ENCODE measurements at places on chromosomes 11 and 22.

GRCh38 chr11:44564670-44565210 lies 723 bp upstream of the CD82 start:
- peak overlapping the region; percentile 72 for H3K27ac ChIP-seq
- H3K4me3 ChIP-seq, result peak overlapping the region; percentile 54
- H3K4me1 ChIP-seq, result peaks cover 56% of the 10 kb centered on the region
- DNase-seq, result no peak
- no peaks in the 10 kb centered on the region for H3K27me3 ChIP-seq

GRCh38 chr22:28008056-28008455 lies 89.0 kb upstream of the PITPNB start:
- H3K27me3 ChIP-seq, result no peaks in the 10 kb centered on the region
- H3K27ac ChIP-seq, result no peak overlapping the region
- no peaks in the 10 kb centered on the region for H3K36me3 ChIP-seq
- no peak overlapping the region for H3K4me3 ChIP-seq
- no peaks in the 10 kb centered on the region for H3K4me1 ChIP-seq

DNA sequence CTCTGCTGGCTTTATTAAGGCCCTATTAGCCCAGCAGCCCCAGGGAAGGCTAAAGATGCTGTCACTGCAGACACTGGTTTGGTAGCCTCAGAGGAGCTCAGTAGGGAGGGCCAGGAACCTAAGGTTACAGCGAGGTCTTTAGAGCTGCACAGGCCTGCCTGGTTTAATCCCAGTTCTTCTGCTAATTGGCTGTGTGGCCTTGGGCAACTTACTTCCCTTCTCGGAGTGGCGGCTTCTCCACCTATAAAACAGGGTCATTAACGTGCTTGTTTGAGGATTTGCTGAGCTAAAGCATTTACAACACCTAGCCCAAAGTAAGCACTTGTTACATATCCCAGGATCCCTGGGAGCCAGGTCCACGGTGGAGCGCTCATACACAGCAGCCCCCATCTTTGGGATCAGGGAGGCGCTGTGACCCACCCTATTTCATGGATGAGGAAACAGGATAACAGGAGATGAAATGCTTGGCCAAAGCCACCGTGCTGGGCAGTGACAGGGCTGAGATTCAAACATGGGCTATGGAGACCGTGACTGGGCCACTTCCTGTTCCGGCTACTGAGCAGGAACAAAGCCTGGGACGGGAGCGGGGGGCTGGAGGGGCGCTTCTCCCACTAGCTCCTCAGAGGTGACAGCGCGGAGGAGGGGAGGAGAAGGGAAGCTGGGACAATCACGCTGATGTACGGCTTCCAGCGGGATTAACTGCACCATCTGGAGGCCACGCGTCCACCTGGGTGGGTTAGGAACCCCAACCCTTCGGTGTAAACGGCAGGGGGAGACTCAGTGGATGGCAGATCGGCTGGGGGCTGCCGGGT lies 61.5 kb downstream of the IGLL1 start:
- H3K36me3 ChIP-seq, result no peaks in the 10 kb centered on the region
- peaks cover 20% of the 10 kb centered on the region for H3K4me1 ChIP-seq
- H3K4me3 ChIP-seq, result no peak overlapping the region
- no peak for DNase-seq
- H3K27ac ChIP-seq, result no peak overlapping the region
- H3K27me3 ChIP-seq, result peaks cover 67% of the 10 kb centered on the region

GRCh38 chr11:67300256-67300755 lies 3.0 kb upstream of the SSH3 start:
- peak; percentile 1 for DNase-seq
- no peaks in the 10 kb centered on the region for H3K27me3 ChIP-seq
- H3K36me3 ChIP-seq, result peaks cover 57% of the 10 kb centered on the region

DNA sequence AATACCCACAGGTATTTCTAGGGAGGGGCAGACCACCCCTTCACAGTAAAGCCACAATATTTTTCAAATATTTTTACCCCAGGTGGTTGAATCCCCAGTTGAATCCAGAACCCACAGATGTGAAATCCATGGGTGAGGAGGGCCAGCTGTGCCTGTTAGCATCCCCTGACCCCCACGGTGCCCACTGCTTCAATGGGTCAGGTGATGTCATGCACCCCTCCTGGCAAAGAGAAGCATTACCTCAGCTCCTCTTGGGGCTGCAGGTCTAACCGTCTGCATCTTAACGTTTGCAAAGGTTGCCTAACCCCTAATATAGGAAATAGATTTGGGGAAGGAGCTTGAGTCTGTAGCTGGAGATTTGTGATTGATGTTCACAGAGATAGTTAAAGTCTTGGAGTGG lies 24.7 kb upstream of the IL17RA start:
- peaks cover 4% of the 10 kb centered on the region for H3K4me1 ChIP-seq
- no peaks in the 10 kb centered on the region for H3K27me3 ChIP-seq
- no peak overlapping the region for H3K4me3 ChIP-seq
- H3K36me3 ChIP-seq, result no peaks in the 10 kb centered on the region
- H3K27ac ChIP-seq, result no peak overlapping the region
